ENCODE measurements at places on chromosomes 2 and 18.

- DNase-seq: no peak
These were observed 99.5 kb upstream of the STK39 start for GRCh38 chr2:168346725-168347477.

GRCh38 chr18:49597157-49597931, 35.5 kb downstream of the LIPG start:
- DNase-seq: no peak

- DNase-seq: no peak
These were observed 697.4 kb upstream of the NXPH2 start for GRCh38 chr2:139477618-139478017.

- no peak for DNase-seq
These were observed 26.6 kb downstream of the LPIN2 start for GRCh38 chr18:2986150-2986865.

- no peak for DNase-seq
These were observed 152.9 kb downstream of the DYSF start for GRCh38 chr2:71606244-71606643.

- DNase-seq: no peak
These were observed 185.5 kb downstream of the SEPTIN10 start for GRCh38 chr2:109428281-109428680.

DNA sequence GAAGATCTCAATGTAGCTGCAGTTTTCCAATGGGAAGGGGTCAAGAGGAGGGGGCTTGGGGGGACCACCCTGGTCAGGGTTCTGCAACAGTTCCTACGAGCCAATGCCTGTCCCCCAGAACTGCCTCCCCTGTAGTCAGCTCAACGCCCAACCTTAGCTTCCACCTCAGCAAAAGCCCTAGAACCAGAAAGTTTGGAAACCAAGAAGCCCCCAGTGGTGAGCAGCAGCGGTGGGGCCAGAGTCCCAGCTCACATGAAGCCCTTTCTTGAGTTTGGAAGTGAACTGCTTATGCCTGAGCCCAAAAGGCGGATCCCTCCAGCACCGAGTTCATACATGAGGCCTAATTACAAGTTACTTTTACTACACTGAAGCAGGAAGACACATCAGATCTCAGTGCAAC, 162.4 kb downstream of the HDAC4 start:
- DNase-seq: no peak

DNA sequence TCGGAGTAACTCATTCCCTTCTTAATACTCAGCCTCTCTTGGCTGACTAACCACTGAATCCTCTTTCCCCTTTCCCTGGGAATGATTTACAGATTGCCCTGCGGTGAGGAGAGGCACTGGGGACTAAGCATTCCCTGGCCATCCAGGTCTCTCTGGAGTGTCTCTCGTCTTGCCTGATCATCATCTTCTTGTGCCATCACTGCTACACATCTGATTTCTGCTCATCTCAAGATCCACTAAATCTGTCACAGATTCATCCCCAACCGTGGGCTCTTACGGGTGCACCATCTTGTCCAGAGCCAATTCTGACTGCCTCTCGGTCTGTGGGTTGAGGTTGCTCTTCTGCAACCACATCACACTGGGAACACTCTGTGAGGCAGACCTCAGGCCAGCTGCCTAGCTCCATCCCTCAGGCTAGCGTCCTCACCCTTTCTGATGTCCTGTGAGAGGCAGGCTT, 12.0 kb downstream of the SFTPB start:
- DNase-seq: no peak

GRCh38 chr2:47869859-47870595, 36.3 kb downstream of the FBXO11 start:
- no peak for DNase-seq

All from SHP77 treated with DMSO at 0.1 percent for 48 hours (cell line).